ELR (cell line): ENCODE measurements at places on chromosomes 7 and 10.

- no peak for DNase-seq
These were observed 63.6 kb downstream of the ADARB2 start for GRCh38 chr10:1673568-1674345.

DNA sequence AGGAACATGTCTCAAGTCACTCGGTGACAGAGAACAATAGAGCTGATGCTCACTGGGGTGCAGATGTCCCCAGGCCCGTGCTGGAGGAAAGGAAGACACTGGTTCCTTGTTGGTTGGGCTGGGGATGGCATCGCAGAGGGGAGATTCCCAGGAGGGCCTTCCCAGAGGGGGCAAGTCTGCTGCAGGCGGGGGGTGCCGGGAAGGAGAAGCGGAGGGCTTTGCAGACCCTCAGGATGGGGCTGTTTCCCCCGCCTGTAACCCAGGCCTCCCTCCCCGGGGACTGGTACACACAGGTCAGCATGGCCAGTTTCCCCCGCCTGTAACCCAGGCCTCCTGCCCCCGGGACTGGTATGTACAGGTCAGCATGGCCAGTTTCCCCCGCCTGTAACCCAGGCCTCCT lies 283.8 kb downstream of the DNAJB6 start:
- no peak for DNase-seq

DNA sequence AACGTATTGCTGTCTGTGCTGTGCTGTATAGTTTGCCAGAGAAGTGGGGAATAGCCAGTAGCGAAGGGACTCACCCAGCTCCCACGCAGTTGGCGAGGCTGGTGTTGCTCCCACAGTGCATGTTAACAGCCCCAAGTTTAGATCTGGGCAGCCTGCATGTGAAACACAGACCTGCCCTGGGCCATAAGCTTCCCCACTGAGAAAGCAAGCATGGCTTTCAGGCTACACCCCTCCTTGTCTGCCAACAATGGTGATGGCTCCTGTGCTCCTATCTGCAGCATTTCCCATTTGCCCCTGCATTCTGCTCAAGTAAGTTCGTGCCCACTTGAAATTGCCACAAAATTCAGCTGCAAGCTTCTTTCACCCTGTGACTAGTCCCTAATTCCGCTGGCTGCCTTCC lies 57.5 kb downstream of the IPMK start:
- no peak for DNase-seq

GRCh38 chr7:2927592-2927991 lies 83.5 kb upstream of the GNA12 start:
- no peak for DNase-seq

DNA sequence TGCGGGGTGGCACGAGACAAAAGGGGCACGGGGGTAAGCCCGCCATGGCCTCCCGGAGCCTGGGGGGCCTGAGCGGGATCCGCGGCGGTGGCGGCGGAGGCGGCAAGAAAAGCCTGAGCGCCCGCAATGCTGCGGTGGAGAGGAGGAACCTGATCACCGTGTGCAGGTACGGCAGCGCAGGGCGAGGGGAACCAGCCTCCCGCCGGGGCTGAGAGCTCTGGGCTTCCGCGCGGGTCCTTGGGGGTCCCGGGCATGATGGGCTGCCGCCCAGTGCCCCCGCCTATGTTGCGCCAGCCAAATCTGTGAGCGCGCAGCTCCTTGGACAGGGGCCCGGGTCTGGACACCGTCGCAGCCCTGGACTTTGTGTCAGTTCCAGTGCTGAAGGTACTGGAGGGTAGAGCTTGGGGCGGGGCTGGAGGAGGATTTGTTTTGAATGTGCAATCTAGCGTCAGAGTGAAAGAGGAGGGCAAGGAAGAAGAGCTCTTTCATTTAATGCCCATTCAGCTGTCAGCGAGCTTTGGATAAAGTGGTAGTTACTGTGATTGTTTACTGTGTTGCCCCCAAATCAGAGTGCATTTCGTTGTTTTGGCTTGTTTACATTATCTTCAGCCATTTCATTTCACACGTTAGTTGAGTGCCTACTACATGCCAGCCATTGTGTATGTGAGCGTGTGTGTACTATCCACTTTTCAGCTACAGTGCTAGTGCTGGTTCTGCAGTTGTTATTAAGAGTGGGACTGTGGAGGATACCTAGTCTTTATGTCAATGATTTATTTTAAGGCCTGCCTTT lies 777 bp downstream of the RUNDC3B start:
- DNase-seq, result peak; percentile 0

- no peak for DNase-seq
These were observed 550.7 kb upstream of the MGMT start for GRCh38 chr10:128916383-128916782.

DNA sequence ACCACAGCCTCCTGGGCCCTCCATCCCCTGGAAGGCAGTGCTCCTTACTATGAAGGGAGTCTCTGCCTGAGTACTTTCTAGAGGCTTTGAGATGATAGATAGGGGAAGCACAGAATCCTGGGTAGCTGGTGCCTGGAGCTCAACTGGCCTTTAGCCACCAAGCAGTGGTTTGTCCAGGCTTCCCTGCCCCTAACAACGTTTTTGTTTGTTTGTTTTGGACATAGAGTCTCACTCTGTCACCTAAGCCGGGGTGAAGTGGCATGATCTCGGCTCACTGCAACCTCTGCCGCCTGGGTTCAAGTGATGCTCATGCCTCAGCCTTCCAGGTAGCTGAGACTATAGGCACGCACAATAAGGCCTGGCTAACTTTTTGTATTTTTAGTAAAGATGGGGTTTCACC lies 289.4 kb downstream of the PLXNA4 start:
- DNase-seq, result no peak

DNA sequence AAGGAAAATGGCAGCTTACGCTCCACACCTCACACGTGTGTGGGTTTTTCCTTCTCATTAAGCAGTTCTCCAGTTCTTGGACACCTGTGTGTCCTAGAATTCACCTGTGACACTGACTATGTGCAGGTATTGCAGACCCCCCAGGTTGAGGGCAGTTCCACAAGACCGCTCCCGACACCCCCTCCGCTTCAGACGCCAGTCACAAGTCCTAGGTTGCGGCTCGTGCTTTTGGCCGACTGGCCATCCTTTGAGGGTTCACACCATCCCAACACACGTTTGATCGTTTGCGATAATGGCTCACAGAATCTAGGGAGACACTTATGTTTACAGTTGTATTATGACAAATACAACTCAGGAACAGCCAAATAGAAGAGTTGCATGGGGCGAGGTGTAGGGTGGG lies 44.5 kb downstream of the CAMK1D start:
- no peak for DNase-seq
